ENCODE measurements at places on chromosomes 1 and 21. TPM values are rescaled to one million over a fixed set of nuclear protein-coding genes. Genes with fewer than 3 reads are reported as not detected.

DPT gene
- not detected for polyA plus RNA-seq

- H3K4me3 ChIP-seq: no peak within 1 kb of the TSS
- H3K27ac ChIP-seq: no peak within 1 kb of the TSS
- H3K4me1 ChIP-seq: no peaks in the 10 kb centered on the region
- peaks cover 5% of the 10 kb centered on the region for H3K27me3 ChIP-seq
Observed at GRCh38 chr1:169733924-169734323, at the start of gene SELE. SELE (minus strand) TSS chr1:169734079; CDS start chr1:169733612, 467 bp downstream.

DNA sequence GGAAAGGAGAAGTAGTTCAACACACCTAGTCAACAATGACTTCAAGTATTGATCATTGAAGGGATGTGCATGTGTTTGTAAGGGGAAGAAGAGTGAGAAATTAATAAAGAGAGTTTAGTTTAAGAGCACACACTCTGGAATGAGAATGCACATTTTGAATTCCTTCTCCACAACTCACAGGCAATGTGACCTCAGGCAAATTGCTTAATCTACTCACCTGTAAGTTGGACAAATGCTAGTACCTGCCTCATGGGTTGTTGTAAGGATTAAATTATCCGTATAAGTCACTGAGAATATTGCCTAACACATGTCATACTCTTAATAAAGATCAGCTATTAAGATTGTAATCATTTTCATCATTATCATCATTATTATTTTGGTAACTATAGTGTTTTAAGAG is 204.0 kb upstream of the NFIA start:
- no peaks in the 10 kb centered on the region for H3K36me3 ChIP-seq
- no peak overlapping the region for H3K4me3 ChIP-seq
- peaks cover 4% of the 10 kb centered on the region for H3K4me1 ChIP-seq

DNA sequence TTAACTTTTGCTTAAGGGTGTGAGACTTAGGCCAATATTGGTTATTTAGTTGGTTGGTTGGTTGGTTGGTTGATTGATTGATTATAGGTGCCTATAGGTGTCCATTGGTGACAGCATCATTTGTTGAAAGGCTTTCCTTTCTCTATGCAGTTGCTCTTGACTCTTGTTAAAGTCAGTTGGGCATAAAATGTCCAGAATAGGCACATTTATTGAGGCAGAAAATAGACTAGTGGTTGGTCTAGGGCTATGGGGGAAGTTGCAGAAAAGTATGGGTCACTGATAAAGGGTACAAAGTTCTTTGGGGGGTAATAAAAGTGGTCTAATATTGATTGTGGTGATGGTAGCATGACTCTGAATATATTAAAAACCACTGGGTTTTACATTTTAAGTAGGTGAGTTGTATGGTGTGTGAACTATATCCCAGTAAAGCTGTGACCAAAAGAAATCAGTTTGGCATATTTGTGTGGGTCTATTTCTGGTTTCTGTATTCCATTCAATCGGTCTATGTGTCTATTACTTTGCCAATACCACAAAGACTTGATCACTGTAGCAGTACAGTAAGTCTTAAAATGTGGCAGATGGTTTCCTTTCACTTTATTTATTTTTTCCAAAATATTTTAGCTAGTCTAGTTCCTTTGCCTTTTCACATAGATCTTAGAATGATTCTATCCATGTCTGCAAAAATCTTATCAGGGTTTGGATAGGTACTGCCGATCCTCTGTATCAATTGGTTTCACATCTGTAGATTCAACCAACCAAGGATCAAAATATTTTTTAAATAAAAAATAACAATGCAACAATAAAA is 63.0 kb downstream of the ATP1A1 start:
- DNase-seq: no peak
- no peak overlapping the region for H3K4me3 ChIP-seq
- peaks cover 4% of the 10 kb centered on the region for H3K27me3 ChIP-seq
- H3K27ac ChIP-seq: no peak overlapping the region
- no peaks in the 10 kb centered on the region for H3K4me1 ChIP-seq

DNA sequence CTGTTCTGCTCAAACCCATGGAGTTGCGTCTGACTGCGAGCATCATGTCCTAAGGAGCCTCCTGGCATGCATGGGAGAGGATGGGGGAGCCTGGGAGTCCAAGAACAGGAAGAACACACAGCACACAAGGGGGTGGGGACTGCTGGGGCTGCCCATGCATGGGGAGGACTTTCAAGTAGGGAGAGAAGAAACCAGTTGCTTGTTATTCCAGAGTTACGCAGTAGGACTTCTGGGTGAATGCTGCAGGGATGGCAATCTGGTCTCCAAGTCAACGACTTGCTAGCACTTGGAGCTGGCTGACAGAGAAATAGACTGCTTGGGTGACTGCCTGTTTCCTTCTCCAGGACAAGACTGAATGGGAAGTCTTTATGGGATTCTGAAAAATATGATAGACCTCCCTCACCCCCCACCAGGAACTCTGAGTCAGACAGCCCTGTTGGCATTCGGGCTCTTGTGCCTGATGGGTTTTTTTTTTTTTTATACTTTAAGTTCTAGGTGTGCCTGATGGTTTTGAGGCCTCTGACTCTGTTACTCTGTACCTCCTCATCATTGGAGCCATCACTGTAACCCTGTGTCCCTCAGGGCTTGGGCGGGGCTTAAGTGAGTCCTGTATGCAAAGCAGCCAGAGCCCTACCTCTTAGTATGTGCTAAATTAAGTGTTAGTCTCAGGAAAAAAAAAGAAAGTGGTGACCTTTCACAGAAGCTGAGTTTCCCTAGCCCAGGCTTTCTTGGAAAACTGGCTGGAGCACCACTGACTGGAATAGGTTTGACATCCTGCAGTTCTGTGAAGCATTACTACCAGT is 30.3 kb downstream of the MAP3K21 start:
- no peak for DNase-seq
- H3K27me3 ChIP-seq: no peaks in the 10 kb centered on the region
- peaks cover 2% of the 10 kb centered on the region for H3K36me3 ChIP-seq
- no peak overlapping the region for H3K4me3 ChIP-seq
- no peaks in the 10 kb centered on the region for H3K4me1 ChIP-seq
- no peak overlapping the region for H3K27ac ChIP-seq

DNA sequence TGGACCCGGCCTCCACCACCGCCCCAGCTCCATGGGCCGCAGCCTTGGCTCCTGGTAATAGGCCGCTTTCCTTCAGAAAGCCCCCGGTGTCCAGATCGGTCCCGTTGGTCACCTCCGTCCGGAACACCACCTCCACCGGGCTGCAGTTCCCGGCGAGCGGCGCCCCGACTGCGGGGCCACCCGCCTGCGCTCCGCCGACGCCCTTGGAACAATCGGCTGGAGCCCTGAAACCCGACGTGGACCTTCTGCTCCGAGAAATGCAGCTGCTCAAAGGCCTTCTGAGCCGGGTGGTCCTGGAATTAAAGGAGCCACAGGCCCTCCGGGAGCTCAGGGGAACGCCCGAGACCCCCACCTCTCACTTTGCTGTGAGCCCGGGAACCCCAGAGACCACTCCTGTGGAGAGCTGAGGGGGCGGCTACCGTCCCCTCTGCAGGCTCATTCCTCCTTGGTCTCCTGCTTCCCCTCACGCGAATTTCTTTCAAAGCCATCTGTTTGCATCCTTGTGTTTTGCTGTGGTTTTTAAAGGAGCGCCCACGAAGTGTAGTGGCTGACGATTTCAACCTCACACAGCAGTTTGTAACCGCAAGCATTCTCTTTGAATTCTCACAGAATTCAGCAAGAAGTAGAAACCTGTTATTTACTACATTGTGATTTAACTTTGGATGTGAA is 6.0 kb downstream of the FCRLB start:
- DNase-seq: no peak
- H3K27ac ChIP-seq: peak overlapping the region; percentile 70
- peaks cover 46% of the 10 kb centered on the region for H3K4me1 ChIP-seq
